ENCODE measurements at places on chromosomes 7 and 10.

DNA sequence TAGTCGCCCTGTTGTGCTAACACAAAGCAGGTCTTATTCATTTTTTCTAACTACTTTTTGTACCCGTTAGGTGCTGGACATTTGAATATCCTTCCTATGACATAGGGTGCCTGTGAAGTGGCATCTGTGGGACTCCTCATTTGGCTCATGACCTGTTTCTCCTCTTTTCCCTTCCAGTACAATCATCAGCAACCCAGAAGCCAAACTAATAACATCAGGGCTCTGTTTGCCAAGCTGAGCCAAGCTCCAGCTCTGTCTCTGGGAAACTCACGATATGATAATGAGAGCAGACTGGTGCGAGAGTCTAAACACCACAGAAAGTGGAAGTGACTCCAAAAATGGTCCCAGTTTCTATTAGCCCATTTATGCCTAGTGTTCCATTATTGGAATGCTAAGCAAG is 92.0 kb downstream of the SVIL start:
- no peak for DNase-seq

GRCh38 chr7:139560678-139561077 is 37.2 kb downstream of the CLEC2L start:
- no peak for DNase-seq

DNA sequence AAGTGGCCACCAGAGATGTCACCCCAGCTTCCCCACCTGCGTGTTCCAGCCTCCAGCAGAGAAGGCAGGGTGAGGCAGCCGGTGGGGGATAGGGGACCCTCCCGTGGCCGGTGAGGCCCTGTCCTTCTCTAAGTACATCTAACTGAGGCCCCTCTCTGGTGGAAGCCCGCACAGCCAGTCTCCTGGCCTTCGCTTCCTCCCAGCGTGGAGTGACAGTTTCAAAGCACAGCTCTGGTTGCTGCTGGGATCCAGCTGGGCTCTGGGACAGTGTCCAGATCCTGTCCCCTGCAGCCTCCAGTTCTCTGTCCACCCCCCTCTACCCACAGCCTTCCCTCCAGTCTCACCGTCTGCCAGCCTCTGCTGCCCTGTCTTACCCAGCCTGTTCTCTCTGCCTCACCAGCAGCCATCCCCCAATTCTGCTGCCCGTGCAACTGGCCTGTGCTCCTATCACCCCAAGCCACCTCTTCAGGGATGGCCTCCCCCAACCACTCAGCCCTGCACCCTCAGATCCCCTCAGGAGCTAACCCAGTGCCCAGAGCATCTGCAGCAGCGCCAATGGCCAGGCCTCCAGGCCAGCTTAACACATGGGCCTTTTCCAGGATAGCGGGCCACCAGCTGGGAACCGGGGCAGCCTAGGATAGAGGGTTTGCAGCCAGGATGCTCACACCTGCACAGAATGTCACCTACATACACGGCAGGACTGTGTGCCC is 16.3 kb upstream of the SH2B2 start:
- no peak for DNase-seq

GRCh38 chr10:62735464-62736167 is 68.9 kb upstream of the ADO start:
- DNase-seq, result no peak

GRCh38 chr7:64180989-64181388 is 26.0 kb upstream of the ZNF735 start:
- no peak for DNase-seq

- no peak for DNase-seq
These were observed 54.3 kb downstream of the DLD start for GRCh38 chr7:107945332-107945731.

GRCh38 chr7:103993551-103993950 is 4.1 kb upstream of the RELN start:
- DNase-seq, result no peak

DNA sequence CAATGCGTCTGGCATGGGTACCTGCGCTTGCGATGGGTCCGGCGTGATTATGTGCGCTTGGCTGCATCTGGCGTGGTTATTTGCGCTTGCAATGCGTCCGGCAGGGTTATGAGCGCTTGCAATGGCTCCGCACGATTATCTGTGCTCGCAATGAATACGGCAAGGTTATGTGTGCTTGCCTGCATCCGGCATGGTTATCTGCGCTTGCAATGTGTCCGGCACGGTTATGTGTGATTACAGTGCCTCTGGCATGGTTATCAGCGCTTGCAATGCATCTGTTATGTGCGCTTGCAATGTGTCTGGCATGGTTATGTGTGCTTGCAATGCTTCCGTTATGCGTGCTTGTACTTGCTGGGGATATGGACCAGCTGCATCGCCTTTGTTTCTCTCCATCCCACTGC is 37.7 kb downstream of the RBAK start:
- no peak for DNase-seq

DNA sequence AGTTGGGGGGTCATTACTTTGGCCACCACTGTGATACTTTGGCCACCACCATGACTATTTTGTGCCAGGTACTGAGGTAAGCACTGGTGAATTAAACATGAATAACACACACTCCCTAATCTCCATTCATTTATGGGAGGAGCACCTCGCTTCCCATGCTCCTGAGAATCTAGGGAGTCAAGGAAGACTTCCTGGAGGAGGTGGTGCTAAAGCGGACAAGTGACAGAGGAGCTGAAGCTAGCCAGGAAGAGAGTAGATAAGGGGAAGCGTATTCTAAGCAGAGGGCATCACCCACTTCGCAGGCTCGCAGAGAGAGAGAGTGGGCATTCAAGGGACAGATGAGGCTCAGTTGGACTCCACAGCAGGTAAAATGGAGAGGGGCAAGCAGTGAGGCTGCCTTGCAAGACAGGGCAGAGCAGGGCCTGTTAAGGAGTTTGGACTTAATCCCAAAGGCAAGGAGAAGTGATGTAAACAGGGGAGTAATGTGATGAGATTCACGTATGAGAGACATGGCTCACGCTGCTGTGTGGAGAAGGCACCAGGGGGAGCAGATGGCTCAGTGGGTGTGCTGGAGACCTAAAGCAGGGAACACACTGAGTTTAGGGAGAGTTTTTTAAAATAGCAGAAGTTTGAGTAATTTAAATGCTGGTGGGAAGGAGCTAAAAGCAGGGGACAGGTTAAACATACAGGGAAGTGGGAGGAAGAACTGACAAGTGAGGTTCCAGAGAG is 21.3 kb upstream of the TMEM248 start:
- no peak for DNase-seq

DNA sequence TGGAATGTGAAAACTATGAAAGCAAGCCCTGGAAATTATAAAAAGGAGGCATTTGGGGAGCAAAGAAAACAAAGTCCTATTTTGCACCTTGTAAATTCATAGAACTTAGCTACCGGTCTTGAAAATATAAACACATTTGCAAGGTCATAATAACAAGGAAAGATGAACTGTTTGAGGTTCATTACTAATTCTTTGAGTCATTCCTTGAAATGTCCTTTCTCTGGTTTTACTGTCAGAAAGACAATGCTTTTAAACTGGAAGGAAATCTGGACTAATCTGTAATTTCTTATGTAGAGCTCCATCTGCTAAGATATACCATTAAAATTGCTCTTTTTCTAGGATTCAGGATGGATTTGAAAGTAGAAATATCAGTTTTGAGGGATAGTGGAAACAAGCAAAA is 1.4 kb downstream of the ERLIN1 start:
- no peak for DNase-seq
